ENCODE measurements at places on chromosomes 12 and 14. TPM values are rescaled to one million over a fixed set of nuclear protein-coding genes. Genes with fewer than 3 reads are reported as not detected.

GRCh38 chr12:9073076-9073475 is 42.6 kb downstream of the A2M start:
- peaks cover 98% of the 10 kb centered on the region for H3K36me3 ChIP-seq
- H3K27me3 ChIP-seq, result no peaks in the 10 kb centered on the region
- H3K27ac ChIP-seq, result no peak overlapping the region
- H3K4me3 ChIP-seq, result no peak overlapping the region

- H3K4me3 ChIP-seq, result no peak overlapping the region
- no peaks in the 10 kb centered on the region for H3K4me1 ChIP-seq
- no peak for DNase-seq
- H3K27ac ChIP-seq, result no peak overlapping the region
- no peaks in the 10 kb centered on the region for H3K36me3 ChIP-seq
Observed at GRCh38 chr14:54309615-54310014, 87.2 kb upstream of the CDKN3 start.

DNA sequence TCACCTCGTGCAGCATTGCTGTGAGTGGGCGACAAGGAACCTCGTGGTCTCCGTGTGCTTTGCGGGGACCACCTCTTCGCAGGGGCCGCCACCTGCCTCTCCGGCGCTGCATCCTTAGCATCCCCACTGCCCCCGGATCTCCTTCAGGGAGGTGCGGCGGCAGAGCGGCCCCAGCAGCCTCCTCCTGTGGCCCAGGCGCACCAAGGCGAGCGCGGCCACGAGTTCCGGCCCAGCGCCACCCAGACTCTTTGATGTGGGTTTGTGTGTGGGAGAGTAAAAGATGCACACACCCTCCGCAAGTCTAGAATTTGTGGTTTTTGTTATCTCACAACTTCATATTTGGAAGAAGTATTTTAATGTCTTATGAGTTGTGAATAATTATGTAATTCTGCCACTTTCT is 118.8 kb upstream of the DIO3 start:
- no peak for DNase-seq
- H3K27me3 ChIP-seq, result peaks cover 4% of the 10 kb centered on the region
- no peak overlapping the region for H3K27ac ChIP-seq

- no peak for DNase-seq
- H3K4me3 ChIP-seq, result no peak overlapping the region
- no peaks in the 10 kb centered on the region for H3K4me1 ChIP-seq
- H3K27me3 ChIP-seq, result no peaks in the 10 kb centered on the region
- H3K27ac ChIP-seq, result no peak overlapping the region
Observed at GRCh38 chr12:40559865-40560264, 132.4 kb upstream of the CNTN1 start.

- H3K27me3 ChIP-seq, result no peaks in the 10 kb centered on the region
- no peak overlapping the region for H3K27ac ChIP-seq
- H3K4me3 ChIP-seq, result no peak overlapping the region
- no peak for DNase-seq
- H3K4me1 ChIP-seq, result no peaks in the 10 kb centered on the region
Observed at GRCh38 chr14:54497224-54497623, 8.4 kb upstream of the GMFB start.

DNA sequence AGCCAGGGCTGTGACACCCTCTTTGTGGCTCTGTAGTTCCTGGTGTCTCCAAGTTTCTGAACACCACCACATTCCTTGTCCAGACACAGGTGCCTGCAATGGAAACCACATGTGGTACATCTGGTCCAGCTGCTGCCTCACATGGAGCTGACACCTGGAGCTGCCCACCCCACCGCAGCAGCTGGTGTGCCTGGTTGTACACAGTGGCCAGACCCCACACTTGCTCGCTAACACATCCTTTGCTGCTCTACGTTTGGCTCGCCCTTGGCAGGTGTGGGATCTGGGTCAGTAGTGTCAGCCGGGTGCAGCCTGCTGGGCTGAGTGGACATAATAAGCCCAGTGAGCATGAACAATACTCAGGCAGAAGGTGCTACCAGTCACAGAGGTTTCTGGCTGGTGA is 198.9 kb downstream of the ADGRD1 start:
- DNase-seq, result no peak
- H3K27ac ChIP-seq, result no peak overlapping the region
- no peaks in the 10 kb centered on the region for H3K36me3 ChIP-seq
- no peaks in the 10 kb centered on the region for H3K4me1 ChIP-seq
- no peaks in the 10 kb centered on the region for H3K27me3 ChIP-seq

DNA sequence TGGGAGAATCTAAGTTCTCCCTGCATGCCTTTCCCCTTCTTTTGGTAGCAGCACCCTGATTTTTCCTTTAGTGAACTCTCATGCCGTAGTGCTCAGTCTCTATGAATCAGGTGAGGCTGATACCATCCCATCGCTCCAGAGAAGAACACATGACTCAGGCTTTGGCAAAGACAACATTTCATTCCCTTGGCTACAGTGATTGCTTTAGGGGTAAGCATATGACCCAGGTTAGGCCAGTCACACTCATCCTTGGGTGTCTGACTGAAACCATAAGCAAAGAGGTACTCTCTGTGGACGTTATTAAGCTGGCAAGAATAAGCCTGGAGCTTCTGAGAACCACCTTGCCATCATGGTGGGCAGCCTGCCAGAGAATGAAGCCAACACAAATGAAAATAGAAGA is 141.8 kb downstream of the MYRFL start:
- H3K27me3 ChIP-seq, result no peaks in the 10 kb centered on the region
- no peak overlapping the region for H3K4me3 ChIP-seq
- no peaks in the 10 kb centered on the region for H3K36me3 ChIP-seq
- no peak for DNase-seq
- H3K27ac ChIP-seq, result no peak overlapping the region
- no peaks in the 10 kb centered on the region for H3K4me1 ChIP-seq

GRCh38 chr14:104105822-104106470 is 20.4 kb downstream of the ASPG start:
- H3K4me1 ChIP-seq, result peaks cover 5% of the 10 kb centered on the region
- H3K4me3 ChIP-seq, result no peak overlapping the region
- no peaks in the 10 kb centered on the region for H3K27me3 ChIP-seq
- DNase-seq, result peak; percentile 61
- H3K36me3 ChIP-seq, result no peaks in the 10 kb centered on the region

DNA sequence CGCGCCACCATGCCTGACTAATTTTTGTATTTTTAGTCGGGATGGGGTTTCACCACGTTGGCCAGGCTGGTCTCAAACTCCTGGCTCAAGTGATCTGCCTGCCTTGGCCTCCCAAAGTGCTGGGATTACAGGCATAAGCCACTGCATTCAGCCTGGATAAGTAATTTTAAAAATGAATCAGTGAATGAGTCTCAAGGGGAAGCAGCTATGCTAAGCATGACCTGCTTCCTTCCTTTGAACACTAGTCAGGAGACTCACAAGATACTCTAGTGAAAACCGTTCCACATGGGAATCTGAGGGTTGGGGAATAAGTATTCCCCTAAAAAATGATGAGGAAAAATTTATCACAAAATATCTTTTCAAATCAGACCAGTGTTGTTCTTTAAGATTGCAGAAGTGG is 10.7 kb upstream of the FAM234B start:
- no peak overlapping the region for H3K27ac ChIP-seq
- H3K27me3 ChIP-seq, result no peaks in the 10 kb centered on the region
- H3K4me3 ChIP-seq, result no peak overlapping the region
- H3K36me3 ChIP-seq, result no peaks in the 10 kb centered on the region
- H3K4me1 ChIP-seq, result no peaks in the 10 kb centered on the region

- no peaks in the 10 kb centered on the region for H3K4me1 ChIP-seq
- H3K27ac ChIP-seq, result peak overlapping the region; percentile 38
- no peak for DNase-seq
Observed at GRCh38 chr12:31853520-31853919, 105.7 kb upstream of the RESF1 start.

DNA sequence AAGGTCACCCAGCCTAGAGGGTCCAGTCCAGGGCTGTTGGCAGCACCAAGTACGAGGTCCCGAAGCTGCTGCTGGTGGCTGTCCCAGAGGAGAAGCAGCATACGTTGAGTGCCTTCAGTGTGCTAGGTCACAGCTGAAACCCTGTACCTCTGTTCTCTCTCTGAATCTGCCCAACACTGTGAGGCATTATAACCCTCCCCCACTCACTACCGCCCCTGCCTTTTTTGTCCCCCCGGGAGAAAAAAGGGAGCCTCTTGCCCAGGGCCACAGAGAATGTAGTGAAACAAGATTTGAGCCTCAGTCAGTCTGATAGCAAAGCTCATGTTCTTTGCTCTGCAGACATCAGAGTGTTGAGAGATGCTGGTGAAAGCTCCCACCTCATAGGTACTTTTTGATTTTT is 53.4 kb downstream of the PPP2R5C start:
- H3K4me1 ChIP-seq, result peaks cover 40% of the 10 kb centered on the region
- H3K4me3 ChIP-seq, result no peak overlapping the region
- H3K36me3 ChIP-seq, result peaks cover 19% of the 10 kb centered on the region
- peak overlapping the region; percentile 24 for H3K27ac ChIP-seq

- H3K4me1 ChIP-seq, result no peaks in the 10 kb centered on the region
- H3K27ac ChIP-seq, result no peak overlapping the region
- DNase-seq, result no peak
- no peaks in the 10 kb centered on the region for H3K36me3 ChIP-seq
Observed at GRCh38 chr14:22046063-22046462, 372.4 kb upstream of the OR4E1 start.

DNA sequence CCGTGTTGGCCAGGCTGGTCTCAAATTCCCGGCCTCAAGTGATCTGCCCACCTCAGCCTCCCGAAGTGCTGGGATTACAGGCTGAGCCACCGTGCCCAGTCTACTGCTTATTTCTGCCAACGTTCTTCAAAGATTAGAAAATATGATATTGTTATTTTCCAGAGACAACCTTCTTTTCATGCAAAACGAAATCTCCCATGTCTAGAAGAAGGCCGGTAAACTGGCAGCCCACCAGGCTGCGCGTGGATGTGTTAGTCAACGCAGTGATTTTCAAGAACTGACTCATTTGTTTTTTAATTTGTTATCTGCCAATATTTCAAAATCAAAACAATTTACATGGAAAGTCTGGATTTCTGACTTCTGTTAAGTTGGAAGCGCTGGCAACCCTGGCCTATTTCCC is 169.6 kb downstream of the RIMBP2 start:
- H3K27ac ChIP-seq, result no peak overlapping the region
- DNase-seq, result no peak
- no peaks in the 10 kb centered on the region for H3K4me1 ChIP-seq
- H3K4me3 ChIP-seq, result no peak overlapping the region

DNA sequence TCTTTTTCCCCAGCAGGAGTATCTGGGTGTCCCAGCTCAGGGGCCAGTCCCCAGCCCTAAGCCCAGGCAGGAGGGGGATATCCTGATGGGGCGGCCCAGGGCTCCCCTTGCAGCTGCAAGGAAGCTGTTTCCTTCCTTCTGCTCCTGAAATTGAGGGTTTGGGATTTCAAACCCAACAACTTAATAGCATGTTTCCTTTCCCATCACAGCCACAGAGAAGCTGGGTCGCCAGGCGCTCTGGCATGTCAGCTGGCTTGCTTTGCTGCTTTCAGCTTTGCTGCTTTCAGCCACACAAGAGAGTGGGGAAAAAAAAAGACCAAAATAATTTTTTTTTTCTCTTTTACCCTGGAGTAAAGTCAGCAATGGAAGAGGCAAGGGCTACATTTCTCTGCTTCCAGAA is 30.0 kb downstream of the HVCN1 start:
- H3K27ac ChIP-seq, result no peak overlapping the region
- no peaks in the 10 kb centered on the region for H3K27me3 ChIP-seq
- no peak overlapping the region for H3K4me3 ChIP-seq
- peaks cover 1% of the 10 kb centered on the region for H3K36me3 ChIP-seq

DNA sequence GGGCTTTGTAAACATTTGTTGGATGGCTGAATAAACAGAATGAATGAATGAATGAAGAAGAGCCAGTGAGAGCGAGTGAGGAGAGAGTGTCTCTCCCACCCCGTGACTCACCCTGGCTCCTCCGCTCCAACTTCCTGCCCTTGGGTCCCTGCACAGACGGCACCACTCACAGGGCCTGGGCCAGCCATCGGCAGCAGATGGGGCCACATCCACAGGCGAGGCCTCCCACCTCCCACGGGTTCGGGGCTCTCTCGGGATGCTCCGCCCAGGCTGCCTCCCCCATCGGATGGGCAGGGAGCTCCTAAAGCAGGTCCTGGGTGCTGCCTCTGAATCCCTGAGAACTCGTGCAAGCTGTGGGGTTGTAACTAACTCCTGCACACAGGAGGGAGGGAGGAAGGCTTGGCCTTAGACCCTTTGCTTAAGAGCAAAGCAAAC is 41.3 kb downstream of the CCNK start:
- peaks cover 26% of the 10 kb centered on the region for H3K4me1 ChIP-seq
- H3K27me3 ChIP-seq, result no peaks in the 10 kb centered on the region
- H3K36me3 ChIP-seq, result no peaks in the 10 kb centered on the region
- no peak overlapping the region for H3K27ac ChIP-seq
- no peak overlapping the region for H3K4me3 ChIP-seq

DNA sequence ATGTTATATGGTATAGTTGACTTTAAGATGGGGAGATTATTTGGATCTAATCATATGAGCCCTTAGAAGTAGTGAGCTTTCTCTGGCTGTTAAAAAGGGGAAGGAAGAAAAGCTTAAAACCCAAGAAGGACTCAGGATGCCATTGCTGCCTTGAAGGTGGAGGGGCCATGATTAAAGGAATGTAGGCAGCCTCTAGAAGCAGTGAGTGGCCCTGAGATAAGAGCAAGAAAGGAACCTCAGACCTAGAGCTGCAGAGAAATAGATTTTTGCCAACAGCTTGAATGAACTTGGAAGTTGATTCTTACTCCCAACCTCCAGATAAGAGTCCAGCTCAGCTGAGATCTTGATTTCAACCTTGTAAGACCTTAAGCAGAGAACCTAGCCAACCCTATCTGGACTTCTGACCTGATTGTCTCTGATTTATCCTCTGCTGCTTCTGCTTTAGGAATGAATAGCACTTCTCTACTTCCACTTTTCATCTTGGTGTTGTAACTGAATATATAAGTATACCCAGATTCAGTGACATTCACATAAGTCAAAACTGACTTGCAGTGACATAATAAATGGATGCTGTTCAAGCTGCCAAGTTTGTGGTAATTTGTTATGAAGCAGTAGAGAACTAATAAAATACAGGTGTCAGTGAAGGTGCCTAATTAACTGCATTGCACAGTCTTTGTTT is 33.5 kb downstream of the RAD51B start:
- no peak overlapping the region for H3K4me3 ChIP-seq
- DNase-seq, result no peak
- no peaks in the 10 kb centered on the region for H3K36me3 ChIP-seq
- H3K27ac ChIP-seq, result peak overlapping the region; percentile 13

CCDC196 gene
- total RNA-seq, result not detected

EXOC3L4 gene
- 4.2 TPM for total RNA-seq

SLC25A47 gene
- total RNA-seq, result not detected

CPNE6 gene
- not detected for total RNA-seq

HOXC6 gene
- 1.4 TPM for total RNA-seq

SAMD15 gene
- 0.41 TPM for total RNA-seq

PAX9 gene
- 0.78 TPM for total RNA-seq

All from upper lobe of right lung (tissue), 1 donor.